Heart left ventricle (tissue), 16 donors: ENCODE measurements at places on chromosomes 16 and 17. TPM values are rescaled to one million over a fixed set of nuclear protein-coding genes. Genes with fewer than 3 reads are reported as not detected.
A peak's percentile ranks its signal among the peaks of the same experiment; 100 is the strongest.

DNA sequence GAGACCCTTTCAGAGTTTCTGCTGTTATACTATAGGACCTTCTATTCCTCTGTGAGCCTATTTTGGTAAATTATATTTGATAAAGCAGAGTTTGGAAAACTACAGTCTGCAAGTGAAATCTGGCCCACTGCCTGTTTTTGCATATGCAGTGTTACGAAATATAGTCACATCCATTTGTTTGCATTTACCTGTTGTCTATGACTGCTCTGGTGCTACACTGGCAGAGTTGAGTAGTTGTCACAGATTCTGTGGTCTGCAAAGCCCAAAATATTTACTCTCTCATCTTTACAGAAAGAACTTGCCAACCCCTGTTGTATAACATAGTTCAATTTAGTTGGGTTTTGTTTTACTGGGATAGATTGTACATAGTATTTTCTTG lies 42.3 kb downstream of the TNRC6A start:
- no peak for DNase-seq

DNA sequence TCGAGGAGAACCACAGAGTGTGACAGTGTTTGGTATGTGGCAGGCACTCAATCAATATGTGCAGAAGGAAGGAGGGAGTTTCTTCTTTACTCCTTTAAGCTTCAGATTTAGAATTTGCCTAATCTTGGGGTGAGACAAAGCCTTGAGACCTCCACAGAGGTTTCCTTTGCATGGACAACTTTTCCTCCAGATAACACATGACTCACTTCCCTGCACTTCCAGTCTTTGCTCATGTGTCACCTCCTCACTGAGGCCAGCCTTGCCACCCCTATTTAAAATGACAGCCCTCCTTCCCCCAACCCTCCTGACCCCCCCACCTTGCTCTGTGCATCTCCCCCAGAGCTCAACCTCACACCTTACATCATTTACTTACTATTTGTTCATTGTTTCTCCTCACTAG lies 17.4 kb upstream of the NOS2 start:
- no peak for DNase-seq

DNA sequence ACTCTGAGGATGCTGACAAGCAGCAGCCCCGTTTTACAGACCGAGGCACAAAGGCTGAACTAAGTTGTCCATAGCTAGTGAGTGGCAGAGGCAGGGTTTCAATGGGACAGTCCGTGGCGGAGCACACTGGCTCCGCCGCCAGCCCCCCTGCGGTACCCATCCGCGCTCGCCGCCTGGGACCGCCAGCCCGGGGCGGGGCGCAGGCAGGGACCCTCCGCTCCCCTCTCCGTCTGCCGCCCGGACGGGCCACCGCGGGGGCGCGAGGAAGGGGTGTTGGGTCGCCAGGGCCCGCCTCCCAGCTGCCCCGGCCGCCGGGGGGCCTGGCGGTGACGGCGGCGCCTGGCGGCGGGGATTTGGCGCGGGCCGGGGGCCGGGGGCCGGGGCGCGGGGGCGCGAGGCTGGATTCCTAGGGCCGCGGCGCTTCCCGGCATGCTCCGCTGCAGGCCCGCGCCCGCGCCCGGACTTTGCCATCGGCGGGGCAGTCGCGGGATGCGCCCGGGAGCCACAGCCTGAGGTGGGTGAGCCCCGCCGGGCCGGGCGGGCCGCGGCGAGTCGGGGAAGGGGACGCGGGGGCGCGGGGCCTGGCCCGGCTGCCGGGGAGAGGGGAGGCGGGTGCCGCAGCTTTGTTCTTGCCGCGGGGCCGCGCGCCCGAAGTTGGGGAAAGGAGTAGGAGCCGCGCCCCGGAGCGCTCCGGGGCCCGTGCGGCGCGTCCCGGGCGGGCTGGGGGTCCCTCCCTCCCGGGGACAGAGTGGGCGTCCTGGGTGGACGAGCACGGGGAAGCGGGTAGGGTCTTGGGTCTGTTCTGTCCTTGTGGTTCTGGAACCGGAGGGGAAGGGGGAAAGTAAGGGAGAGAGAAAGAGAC lies at the start of gene TMEM98:
TMEM98 (plus strand) TSS at position 430 of the 862 bp plus-strand sequence. CDS start 3,376 bp downstream, outside the sequence.
- DNase-seq: no peak

DNA sequence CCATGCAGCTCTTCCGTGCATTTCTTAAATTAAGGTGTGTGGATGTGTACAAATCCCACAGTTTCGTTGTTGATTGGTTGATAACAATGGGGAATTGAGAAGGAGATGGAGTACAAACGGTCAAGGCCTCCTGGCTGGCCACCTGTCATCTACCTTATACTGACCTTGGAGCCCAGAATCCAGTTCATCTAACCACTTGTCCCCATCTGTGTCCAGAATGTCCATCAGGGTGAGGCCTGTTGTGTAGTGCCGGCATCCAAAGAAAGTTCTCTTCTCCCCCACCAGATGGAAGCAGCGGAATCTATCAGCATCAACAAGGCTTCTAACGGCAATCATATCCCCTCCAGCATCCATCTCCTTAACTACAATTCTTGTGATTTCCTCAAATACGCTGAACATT lies 1.5 kb downstream of the GSDMB start:
- DNase-seq: no peak

DNA sequence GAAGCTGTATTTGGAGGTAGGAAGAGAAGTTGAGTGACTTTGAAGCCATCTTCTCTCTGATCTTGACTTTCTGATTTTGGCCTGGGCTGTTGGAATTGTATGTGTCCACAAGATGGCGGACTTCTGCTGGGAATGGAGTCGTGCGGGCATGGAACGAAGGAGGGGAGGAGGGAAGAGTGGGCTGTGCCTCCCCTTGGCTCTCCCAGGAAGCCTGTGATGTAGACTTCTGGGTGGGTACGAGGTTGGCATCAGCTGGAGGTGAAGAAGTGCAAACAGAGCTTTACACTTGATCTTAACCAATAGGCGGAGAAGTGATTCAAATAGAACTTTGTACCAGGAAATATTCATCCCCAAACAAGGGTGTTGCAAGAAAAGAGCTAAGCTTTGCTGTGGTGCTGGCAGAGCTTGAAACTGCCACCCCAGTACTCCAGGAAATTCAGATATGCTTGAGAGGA lies 7.4 kb upstream of the TMEM220 start:
- DNase-seq: peak; percentile 40

DNA sequence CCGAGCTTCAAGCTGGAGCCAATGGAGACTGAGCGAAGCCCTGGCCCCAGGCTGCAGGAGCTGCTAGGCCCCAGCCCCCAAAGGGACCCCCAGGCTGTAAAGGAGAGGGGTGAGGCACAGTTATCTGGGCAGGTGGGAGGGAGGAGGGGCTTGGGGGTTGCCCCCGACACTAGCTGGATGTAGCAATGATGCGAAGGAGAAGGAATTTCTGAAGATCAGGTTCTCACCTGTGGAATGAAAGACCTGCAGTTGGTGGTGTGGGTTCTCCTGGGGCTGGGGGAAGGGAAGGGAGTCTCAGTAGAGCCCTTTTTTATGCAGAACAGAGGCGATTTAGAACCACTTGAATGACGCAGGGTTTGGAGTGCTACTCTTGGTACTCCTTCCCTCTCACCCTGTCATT lies 1.8 kb downstream of the ZNF263 start:
- DNase-seq: no peak

- no peak for DNase-seq
Measured at GRCh38 chr16:69553332-69553731, 12.4 kb upstream of the NFAT5 start.

- DNase-seq: no peak
Measured at GRCh38 chr16:84048270-84048669, 5.7 kb upstream of the SLC38A8 start.

DNA sequence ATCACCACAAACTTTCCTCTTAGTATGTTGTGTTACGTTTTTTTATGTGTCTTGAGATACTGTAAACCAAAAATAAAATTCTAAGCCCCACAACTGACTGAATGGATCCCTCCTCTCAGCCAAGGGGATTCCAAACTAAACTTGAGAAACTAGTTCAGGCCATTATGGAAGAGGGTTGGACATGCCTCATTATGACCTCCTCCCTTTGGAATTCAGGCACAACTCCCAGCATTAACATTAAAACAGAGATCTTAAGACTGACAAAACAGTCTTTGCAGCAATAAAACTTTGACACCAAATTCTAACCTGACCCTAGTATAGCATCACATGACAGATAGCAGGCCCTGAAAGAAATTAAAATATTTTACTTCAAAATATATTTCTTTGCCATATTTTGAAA lies 51.1 kb upstream of the SLC47A1 start:
- DNase-seq: no peak

- DNase-seq: no peak
Measured at GRCh38 chr17:60902399-60902798, 224.7 kb downstream of the BCAS3 start.

DNA sequence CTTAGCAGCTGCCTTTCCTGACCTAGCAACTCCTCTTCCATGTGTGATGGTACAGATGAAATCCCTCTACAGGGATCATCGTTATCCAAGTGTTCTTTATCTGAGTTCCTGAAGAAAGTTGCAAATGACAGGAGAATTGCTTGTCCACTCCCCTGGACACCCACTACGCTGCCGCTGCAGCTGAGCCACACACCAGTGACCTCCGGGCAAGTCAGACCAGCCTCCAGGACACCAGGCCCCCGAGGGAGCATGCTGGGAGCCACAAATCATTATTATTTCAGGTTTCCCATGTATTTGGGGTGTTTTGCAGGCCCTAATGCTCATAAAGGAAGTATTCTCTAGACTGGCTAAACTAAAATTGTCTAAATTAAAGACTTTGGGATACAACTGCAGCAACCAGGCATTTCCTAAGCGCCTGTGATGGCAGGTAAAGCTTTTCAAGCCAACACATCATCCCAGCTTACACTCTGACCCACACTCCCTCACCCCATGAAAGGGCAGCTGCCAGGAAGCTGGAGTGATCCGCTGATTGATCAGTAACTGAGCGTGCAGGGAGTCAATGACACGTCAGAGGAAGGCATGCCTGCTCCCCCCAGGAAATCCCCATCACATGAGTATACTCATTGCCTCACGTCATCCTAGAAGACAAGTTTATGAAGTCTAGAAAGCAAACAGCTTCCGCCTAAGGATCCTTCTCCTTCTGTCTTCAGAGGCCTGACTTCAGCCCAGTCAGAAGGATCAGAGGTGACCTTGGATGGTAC lies 14.4 kb downstream of the FA2H start:
- no peak for DNase-seq

DNA sequence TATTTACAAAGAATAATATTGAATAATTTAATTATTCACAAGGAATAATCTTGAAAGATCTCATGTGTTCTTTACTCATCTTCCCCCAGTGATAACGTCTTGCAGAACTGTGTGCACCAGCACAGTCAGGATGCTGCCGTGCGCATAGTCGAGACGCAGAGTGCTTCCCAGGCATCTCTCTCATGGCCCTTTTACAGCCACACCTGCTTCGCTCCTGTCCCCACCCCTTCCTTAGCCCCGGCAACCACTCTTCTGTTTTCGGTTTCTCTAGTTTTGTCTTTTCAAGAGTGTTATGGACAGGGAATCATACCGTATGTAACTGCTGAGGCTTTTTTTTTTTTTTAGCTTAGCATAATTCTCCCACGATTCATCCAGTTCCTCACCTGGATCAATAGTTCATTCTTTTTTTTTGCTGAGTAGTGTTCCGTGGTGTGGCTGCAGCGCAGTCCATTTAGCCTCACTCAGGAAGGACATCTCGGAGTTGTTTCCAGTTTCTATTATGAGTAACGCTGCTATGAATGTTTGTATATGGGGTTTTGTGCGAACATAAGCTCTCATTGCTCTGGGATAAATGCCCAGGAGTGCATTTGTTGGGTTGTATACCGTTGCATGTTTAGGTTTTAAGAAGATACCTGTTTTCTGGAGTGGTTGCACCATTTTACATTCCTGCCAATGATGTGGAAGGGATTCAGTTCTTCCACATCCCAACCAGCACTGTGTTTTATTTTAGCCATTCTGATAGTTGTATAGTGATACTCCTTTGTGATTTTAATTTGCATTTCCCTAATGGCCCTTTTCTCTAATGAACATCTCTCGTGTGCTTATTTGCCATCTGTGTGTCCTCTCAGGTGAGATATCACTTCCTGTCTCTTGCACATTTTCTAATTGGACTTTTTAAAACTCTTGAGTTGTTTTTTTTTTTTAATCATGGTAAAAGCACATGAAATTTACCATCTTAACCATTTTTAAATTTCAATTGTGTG lies 47.6 kb downstream of the SEC14L1 start:
- DNase-seq: no peak

DNA sequence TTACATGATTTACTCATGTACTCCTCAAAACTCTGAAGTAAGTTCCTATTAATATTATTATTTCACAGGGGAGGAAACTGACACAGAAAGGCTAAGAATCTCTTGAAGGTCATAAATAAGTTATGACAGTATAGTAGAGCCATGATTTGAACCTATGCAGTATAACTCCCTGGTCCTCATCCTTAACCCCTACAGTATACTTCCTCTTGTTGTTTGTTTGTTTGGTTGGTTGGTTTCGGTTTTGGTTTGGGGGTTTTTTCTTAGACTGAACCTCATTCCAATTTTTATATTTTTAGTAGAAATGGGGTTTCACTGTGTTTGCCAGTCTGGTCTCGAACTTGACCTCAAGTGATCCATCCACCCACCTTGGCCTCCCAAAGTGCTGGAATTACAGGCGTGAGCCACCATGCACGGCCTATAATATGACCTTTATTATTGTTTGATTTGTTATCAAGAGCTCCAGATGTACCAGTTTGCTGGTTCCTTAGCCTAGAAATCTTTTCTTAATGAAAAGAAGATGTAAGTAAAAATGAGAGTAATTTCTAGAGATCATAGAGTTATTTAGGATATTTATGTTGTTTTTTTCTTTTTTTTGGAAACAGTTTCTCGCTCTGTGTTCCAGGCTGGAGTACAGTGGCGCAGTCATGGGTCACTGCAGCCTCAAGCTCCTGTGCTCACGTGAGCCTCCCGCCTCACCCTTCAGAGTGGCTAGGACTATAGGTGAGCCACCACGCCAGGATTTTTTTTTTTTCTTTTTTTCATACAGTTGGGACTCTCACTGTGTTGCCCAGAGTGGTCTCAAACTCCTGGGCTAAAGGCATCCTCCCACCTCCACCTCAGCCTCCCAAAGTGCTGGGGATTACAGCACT lies 4.8 kb downstream of the PRR11 start:
- DNase-seq: no peak

DNA sequence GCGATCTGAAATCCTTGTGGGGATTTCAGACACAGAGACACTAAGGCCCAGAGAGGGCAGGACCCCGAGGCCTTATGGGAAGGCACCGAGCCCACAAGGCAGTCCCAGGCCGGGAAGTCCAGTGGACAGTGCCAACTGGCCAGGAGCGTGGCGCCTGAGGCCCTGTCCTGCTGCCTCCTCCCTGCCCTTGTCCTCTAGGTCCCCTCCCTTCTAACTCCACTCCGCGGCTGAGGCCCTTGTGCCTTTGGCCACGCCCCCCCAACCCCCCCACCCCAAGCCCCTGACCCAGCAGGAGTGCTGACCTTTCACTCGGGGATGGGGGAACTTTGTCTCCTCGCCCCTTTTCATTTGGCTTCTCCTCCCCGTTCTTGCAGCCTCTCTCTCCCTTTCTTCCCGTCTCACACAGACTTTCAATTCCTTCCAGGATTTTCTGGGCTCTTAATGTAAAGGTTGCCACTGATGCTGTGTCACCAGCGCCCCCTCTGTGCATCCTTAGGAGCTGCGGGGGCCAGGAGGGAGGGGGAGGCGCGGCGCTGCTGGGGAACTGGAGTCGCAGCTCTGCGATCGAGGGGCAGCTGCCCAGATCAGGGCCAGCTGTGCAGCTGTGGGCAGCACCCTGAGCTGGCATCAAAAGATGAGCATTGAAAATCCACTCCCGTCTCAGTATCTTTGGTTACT lies 29.1 kb downstream of the CRHR1 start:
- DNase-seq: no peak

MYH11 gene
- total RNA-seq: 29.4 TPM

MXRA7 gene
- 460 TPM for total RNA-seq

SCARF1 gene
- total RNA-seq: 7.4 TPM

TSNAXIP1 gene
- 0.93 TPM for total RNA-seq

CD300LG gene
- total RNA-seq: 19.9 TPM

ADGRG1 gene
- total RNA-seq: 16.7 TPM

MYH2 gene
- total RNA-seq: not detected

AOC2 gene
- 0.44 TPM for total RNA-seq

KRT24 gene
- not detected for total RNA-seq

RNF222 gene
- not detected for total RNA-seq
